Ovary (tissue), 10 donors: ENCODE measurements at places on chromosomes 7 and 10. TPM values are rescaled to one million over a fixed set of nuclear protein-coding genes. Genes with fewer than 3 reads are reported as not detected.

DNA sequence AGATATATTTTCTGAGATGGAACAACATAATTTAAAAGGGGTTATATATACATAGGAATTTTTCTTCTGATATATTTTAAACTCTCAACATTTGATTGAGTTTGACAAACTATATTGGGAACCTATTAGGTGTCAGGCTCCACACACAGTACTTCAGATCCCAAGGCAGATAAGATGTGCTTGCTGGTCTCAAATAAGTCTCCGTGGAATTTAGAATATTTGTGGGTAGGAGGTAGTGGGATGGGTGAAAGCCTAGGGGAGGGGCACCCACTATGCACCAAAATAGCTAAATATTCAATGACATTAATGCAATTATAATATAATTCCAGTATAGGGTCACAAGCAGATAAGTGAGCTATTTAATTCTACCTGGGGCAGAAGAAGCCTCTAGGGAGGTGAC is 81.5 kb downstream of the ARL4A start:
- DNase-seq = no peak

- no peak for DNase-seq
Measured at GRCh38 chr10:46198516-46198915, 88.3 kb upstream of the ANTXRL start.

CPA5 gene
- not detected for total RNA-seq

DNA sequence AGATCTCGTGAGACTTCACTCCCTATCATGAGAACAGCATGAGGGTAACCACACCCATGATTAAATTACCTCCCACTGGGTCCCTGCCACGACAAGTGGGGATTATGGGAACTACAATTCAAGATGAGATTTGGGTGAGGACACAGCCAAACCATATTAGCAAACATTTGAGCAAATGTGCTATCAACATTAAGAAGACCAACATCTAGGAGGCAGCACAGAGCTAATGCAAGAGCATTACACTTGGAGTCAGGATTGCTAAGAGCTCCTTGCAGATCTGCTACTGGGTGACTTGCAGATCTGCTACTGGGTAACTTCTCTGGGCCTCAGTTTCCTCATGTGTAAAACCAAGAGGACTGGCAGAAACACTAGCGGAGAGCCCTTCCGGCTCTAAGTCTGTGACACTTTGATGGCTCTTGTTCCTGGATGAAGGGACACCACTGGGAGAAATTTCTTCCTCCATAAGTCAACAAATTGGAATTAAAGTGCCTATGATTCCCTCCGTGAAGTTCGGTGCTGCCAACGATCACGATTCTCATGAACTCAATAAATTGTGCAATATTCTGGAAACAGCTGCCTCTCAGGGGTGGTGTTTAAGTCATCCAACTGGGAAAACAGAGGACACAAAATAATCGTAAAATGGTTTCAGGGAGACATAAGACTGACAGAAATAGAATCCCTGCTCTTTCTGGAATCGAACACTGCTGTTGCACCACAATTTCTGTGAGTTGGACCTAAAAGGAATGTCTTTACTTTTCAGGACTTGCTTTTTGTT is 115.8 kb upstream of the ITGB1 start:
- no peak for DNase-seq

DNA sequence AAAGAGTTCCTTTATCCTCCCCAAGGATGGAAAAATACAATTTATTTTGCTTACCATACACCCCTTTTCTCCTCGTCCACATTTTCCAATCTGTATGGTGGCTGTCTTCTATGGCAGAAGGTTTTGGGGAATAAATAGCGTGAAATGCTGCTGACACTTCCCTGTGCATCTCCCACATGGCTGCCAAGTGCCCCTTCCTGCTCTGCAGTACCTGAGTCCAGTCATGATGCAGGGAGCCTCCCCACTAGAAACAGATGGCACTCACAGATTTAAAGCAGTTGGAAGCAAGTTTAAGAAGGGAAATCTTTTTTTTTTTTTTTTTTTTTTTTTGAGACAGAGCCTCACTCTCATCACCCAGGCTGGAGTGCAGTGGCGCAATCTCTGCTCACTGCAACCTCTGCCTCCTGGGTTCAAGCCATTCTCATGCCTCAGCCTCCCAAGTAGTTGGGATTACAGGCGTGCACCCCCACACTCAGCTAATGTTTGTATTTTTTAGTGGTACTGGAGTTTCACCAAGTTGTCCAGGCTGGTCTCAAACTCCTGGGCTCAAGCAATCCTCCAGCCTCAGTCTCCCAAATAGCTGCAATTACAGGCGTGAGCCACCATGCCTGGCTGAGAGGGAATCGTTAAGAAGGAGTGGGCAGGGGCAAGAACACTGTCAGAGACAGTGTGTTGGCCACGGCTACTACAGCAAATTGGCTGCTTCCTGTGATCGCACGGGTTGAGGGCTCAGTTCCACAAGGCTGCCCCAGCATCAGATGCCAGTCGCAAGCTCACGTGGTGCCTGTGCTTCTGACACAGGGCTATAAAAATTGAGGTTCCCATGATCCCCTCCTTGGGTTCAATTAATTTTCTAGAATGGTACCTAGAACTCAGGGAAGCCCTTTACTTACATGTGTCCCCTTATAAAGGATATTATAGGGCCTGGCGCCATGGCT is 5.3 kb upstream of the PILRA start:
- no peak for DNase-seq

DNA sequence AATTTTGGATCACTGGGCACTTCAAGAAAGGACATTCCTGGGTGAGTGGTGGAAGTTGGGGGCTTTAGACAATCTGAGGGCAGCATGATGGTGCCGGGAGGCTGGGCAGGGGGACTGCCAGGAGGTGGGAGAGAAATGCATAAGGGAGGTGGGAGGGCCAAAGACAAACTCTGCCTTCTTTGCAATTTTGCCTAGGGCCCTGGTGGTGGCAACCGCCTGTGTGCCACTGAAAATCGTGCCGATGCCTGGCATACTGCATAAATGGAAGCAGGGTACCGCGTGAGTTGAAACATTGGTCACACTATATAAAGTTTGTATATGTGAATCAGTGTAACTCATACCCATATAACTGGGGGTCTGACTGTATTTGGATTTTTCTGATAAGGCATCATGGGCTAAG is 3.3 kb downstream of the LUC7L2 start:
- no peak for DNase-seq

KCND2 gene
- total RNA-seq = 11.7 TPM

GRCh38 chr7:41029072-41029499 is 673.8 kb downstream of the INHBA start:
- no peak for DNase-seq

ZNF853 gene
- 18.5 TPM for total RNA-seq

EVX1 gene
- not detected for total RNA-seq

DNA sequence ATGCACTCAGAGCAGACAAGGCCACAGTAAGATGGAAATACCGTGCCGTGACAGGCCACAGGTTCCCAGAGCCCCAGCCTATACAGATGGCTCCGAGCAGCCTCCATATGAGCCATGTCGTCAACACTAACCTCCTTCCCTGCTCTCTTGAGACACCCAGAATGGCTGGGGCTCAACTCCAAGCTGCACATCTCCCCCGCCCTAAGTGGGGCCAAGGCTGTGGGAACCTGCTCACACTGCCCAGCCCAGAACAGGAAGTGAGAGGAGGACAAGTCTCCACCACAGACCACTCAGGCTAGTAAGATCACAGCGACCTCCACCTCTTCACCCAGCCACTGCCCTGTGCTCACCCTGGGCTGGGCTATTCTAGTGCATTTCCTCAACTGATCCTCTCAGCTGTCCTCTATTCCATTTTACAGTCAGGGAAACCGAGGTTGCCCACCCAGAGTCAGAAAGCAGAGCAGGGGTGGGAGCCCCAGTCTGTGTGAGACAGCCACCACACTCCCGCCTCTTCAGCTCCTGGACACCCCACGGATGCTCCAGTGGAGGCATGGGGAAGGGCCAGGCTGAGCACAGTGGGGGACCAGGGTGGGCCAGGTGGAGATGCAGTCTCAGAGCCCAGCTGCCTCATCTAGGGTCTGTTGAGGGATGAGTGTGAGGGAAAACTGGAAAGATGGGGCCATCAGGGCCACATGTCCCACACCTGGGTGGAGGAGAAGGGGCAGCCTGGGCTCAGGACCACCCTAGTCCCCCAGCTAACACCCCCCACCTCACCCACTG is 11.6 kb downstream of the GRID1 start:
- DNase-seq = no peak

- DNase-seq = no peak
Measured at GRCh38 chr10:103316087-103316486, 34.9 kb downstream of the PCGF6 start.

- DNase-seq = peak; percentile 86
Measured at GRCh38 chr10:72068901-72069446, 19.4 kb downstream of the SPOCK2 start.

ADCYAP1R1 gene
- total RNA-seq = 8.8 TPM

CYP3A4 gene
- not detected for total RNA-seq

COL13A1 gene
- 3.1 TPM for total RNA-seq

DNA sequence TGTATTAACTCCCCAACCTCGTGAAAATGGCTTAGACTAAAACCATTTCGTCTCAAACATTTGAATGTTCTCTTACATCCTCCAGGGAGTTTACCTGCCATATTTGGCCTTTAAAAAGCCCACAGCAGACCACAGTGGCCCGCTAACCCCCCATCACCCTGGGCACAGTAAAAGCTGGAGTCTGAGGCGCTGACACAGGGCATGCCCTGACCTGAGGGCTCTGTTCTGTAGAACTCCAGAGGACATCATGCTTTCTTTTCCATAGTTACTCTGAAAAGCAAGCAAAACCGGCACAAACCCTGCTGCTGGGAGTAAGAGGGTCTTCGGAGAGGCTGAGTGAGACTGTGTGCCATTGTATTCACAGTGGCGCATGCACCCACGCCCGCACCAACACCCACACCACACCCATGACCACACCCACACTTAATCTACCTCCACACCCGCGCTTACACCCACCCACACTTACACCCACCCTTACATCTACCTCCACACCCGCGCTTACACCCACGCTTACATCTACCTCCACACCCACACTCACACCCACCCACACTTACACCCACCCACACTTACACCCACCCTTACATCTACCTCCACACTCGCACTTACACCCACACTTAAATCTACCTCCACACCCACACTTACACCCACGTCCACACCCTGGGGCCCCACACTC is 32.1 kb downstream of the LRRC27 start:
- DNase-seq = no peak

DNAJC12 gene
- 10.6 TPM for total RNA-seq

DNA sequence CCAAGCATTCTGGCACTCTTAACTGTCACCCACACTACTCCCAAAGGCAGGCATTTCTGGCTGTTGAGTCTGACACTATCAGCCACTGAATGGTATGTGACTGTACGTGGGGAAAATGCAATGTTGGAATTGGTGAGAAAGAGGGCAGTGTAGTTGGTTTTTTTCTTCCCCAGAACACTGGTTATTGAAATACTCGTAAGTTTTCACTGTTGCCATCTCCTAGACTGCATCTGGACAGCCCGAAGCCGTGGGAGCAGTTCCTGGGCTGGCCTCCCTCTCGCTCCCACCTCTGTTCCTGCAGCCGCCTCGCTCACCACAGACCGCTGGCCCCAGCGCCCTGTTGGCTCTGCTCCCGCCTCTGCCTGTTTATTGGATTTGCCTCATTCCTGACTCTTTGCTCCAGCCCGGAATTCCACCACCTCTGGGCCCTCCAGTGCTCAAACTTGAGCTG is 5.7 kb downstream of the PLCE1 start:
- peak; percentile 68 for DNase-seq

- no peak for DNase-seq
Measured at GRCh38 chr7:106814887-106815286, 50.2 kb upstream of the PIK3CG start.

RBP3 gene
- not detected for total RNA-seq

DNA sequence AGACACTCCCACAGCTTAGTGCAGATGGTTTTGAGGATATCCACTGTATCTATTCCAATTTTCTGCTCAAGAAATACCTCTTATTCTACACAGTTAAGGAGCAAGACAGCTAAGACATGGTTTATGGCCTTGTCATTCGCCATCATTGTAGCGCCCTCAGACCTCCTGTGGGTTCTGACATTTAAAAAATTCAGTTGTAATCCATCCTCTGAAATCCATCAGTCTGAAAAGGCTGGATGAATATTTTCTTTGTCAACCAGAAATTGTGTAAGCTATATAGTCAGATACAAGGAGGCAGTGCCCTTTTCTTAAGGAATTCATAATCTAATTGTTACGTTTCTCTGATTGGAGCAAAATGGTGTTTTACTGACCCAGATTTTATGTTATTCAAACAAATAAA is 353.6 kb downstream of the GALNT17 start:
- DNase-seq = no peak

FOXI2 gene
- 0.07 TPM for total RNA-seq

- no peak for DNase-seq
Measured at GRCh38 chr10:96834120-96834519, 2.0 kb downstream of the LCOR start.

PRRT4 gene
- 0.11 TPM for total RNA-seq

DNA sequence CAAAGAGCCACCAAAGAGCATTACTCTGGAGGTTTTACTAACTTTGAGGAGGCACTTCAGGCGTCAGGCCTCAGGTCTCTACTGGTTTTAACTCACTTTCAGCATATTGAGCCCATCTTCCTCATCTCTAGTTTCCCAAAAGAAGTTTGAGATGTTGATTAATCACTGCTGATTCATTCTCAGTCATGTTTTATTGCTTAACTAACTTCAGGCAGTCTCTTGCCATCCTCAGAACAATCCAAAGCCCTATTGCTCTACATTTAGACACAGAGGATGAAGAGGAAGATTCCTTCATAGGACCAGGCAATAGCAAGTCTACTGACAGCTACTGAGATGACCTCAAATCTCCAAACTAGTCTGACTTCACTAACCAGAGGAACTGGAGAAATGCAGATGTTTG is 39.1 kb upstream of the BET1 start:
- DNase-seq = no peak

SGCE gene
- 104 TPM for total RNA-seq

- no peak for DNase-seq
Measured at GRCh38 chr7:140940898-140941297, 16.2 kb upstream of the BRAF start.

- no peak for DNase-seq
Measured at GRCh38 chr7:158973941-158974785, 117.8 kb downstream of the DYNC2I1 start.

DNA sequence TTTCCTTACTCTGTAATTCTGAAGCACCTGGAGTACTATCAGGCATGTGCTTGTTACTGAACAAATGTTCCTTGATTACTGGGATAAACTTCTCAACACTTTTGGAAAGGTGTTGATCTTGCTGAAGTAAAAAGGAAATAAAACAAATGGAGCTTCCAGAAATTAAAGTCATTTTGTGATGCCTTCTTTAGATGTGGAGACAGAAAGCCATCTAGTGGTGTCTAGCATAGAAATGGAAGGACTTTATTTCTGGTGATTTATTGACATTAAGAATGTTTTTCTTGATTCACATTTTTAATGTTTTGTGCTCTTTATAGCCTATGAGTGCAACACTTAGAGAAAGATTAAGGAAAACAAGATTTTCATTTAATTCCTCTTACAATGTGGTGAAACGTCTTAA is 1.4 kb downstream of the SFR1 start:
- no peak for DNase-seq

GRCh38 chr7:25805027-25805687 is 346.8 kb upstream of the NFE2L3 start:
- DNase-seq = no peak

- no peak for DNase-seq
Measured at GRCh38 chr10:24731942-24732341, 8.3 kb upstream of the ARHGAP21 start.

GRCh38 chr7:102439963-102440795 is 6.8 kb downstream of the ORAI2 start:
- no peak for DNase-seq

ADIRF gene
- total RNA-seq = 154 TPM

BUB3 gene
- 59.7 TPM for total RNA-seq

- DNase-seq = no peak
Measured at GRCh38 chr7:69833964-69834363, 235.7 kb downstream of the AUTS2 start.

- DNase-seq = no peak
Measured at GRCh38 chr7:75879771-75880184, 944 bp downstream of the RHBDD2 start.
